ENCODE measurements at places on chromosomes 5 and 9.

GRCh38 chr9:19371942-19372341 is 8.1 kb downstream of the RPS6 start:
- DNase-seq = no peak

DNA sequence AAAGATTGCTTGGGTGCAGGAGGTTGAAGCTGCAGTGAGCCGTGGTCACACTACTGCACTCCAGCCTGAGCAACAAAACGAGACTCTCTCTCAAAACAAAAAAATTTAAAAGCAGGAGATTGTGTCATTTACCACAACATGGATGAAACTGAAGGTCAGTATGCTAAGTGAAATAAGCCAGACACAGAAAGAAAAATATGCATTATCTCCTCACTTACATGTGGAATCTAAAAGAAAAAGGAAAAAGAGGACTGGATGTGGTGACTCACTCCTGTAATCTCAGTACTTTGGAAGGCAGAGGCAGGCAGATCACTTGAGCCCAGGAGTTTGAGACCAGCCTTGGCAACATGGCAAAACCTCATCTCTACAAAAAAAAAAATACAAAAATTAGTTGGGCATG is 146.8 kb upstream of the DAPK1 start:
- DNase-seq = no peak

DNA sequence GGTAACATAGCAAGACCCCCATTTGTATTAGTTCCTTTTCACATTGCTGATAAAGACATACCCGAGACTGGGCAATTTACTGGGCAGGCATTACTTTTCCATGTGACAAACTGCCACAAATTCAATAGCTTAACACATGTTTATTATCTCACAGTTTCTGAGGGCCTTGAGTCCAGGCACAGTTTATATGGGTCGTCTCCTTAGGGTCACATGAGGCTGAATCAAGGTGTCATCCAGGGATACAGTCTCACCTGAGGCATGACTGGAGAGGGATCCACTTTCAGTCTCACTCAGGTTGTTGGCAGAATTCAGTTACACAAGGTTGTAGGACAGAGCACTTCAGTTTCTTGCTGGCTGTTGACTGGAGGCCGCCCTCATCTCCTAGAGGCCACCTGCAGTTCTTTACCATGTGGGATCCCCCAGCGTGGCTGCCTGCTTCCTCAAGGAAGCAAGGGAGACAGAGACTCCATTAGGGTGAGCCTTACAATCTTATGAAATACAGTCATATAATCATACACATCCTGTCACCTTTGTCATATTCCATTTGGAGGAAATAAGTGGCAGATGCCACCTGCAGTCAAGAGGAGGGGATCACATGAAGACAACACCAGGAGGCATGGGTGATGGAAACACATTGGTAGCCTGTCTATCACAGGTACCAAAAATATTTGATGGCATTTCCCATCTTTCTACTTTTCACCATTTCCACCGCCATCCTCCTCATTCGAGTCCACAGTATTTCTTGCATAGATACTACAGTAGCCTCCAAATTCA is 15.1 kb upstream of the ERAP1 start:
- no peak for DNase-seq

- no peak for DNase-seq
Measured at GRCh38 chr9:130286781-130287428, 21.3 kb downstream of the HMCN2 start.

DNA sequence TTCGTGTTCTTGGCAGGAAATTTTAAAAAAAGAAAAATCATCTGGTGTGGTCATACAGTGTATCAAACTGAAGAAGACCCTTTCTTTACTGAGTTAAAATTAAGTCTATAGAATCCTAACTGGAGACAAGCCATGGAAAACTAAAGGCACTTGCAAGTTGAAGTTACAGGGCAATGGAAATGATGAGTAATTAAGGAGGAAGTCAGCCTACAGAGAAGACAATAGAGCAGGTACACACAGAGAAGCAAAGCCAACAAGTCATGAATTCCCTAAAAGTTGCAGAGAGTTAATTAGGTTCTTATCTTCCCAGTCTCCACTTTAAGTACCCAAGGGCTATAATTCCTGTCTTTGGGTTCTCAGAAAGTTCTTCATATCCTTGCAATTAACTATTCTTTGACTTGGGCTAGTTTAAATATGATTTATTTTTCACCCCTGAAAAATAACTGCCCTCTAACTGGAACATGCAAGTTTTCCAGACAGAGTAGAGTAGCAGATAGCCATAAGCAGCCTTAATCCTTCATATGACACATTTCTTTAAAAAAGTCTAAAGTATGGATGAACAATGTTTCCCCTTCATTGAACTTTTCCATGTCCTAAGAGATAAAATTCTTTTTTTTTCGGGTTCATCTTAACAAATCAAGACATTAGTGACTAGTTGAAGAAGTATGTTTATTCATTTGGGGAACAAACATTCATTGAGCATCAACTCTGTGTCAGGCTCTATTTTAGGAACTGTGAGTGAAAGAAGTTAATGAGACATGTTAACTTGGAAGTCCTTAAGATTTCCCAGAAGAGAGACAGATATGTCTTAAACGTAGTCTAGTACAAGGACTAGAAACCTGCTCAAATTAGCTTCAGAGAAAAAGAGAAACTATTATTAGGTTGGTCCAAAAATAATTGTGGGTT is 5.2 kb upstream of the ITGA2 start:
- no peak for DNase-seq

DNA sequence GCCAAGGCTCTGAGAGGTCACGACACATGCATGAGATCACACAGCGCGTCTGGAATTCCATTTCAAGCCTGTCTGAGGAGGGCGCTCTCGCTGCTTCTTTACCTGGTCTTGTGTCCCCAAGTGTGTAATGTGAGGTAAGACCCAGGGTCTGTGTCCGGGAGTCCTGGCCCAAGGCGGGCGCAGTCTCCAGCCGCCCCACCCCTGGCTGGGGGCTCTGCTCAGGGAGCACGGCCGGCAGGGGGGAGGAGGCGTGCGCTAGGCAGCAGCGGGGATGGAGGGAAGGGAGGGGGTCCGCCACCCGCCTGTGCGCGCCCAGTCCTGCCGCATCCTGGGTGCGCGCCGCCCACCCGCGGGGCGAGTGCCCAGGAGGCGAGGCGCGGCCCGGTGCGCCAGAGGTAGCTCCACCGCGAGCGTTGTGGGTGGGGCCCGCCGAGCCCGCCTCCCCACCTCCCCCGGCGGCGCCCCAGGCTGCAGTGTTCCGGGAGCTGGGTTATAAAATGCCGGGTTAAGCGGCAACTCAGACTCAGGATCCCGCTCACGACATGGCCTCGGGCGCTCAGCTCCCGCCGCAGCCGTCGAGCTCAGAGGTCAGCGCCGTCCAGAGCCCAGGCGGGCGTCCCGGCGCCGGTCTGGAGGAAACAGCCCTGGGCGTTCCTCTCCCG is at the start of gene CCNI2:
TSS of gene CCNI2 (plus strand) at position 473 of the 662 bp plus-strand sequence. CDS start at position 543, 70 bp downstream.
- no peak for DNase-seq

DNA sequence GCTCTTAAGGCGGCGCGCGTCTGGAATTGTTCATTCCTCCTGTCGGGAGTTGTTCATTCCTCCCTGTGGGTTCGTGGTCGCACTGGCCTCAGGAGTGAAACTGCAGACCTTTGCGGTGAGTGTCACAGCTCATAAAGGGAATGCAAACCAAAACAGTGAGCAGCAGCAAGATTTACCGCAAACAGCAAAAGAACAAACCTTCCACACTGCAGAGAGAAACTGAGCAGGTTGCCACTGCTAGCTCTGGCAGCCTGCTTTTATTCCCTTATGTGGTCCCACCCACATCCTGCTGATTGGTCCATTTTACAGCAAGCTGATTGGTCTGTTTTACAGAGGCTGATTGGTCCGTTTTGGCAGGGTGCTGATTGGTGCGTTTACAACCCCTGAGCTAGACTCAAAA is 1365.3 kb upstream of the WWC1 start:
- no peak for DNase-seq

DNA sequence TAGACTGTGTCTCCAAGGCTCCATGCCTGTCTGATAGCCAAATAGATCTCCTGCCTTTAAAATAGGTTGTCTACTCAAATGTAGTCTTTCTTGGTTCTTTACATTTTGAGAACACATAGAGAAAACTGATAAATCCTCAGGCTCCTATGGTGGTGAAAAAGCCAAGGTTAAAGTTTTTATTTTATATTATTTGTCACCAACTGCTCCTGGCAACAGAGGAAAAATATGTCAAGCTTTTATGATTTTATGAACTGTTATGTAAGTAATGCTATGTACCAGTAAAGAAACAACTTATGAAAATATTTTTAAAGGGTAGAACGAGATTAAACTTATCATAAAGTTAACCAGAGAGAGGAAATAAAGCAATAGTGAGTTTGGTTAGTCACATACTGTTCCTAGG is 222.8 kb downstream of the NR2F1-AS1 start:
- no peak for DNase-seq

DNA sequence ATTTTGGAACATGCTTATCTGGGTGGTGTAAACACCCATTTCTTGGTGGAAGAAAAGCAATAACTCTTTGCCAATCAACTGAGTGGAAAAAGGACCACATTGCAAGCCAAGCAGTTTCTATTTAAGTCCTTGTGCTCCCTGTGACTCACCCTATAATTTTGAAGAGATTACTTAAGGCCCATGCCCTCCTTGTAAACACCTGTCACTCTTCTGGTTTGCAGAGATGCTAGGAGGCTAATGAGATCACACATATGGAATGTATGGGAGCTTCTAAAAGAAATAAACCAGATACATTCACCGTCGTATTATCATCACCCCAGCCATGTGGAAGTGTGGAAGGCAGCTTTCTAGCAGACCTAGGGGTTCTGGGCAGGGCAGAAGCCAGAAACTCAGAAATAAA is 337.1 kb downstream of the GADD45G start:
- DNase-seq = no peak

DNA sequence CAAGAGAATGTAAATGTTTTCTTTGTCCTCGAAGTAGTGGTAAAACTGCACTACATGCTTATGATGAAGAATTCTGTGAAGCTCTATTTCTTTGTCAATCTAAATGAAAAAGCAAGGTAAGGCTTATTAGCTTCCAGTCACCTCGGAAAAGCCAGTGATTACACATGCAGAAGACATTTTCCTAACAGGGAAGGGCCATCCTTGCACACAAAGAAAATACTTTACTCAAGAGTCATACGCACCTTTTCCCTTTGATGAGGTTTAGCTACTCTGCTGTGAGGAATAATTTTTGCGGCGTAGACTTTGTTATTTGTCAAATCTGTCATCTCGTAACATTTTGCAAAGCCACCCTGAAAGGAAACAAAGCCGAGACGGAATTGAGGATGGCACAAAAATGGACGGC is 1.1 kb downstream of the PLK2 start:
- DNase-seq = no peak

DNA sequence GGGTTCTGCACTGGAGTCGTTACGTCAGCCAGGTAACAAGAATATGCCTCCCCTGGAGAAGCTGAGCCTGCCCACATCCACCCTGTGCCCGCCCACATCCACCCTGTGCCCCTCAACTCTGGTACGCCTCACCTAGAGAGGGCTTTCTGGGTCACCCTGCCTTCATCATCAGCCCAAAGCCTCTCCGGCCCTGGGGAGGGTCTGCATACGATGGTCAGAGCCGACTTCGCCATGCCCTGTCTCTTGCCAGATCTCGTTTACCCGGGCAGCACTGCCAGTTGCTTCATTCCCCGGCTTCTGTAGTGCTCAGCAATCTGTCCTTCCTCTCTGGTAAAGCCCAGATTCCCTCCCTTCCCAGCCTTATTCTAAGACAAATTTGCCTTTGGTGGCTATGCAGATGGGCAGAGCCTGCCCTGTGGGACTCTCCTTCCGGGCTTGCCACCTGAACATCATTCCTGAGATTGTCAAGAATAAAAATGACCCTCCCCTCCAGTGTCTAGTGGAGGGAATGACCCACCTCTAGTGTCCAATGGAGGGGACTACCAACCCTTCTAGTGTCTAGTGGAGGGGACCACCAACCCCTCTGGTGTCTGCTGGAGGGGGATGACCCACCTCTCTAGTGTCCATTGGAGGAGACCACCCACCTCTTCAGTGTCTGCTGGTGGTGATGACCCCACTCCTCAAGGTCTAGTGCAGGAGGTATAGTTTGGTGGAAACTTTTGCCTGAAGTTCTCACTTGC is 3.4 kb downstream of the PLEKHG4B start:
- DNase-seq = no peak

DNA sequence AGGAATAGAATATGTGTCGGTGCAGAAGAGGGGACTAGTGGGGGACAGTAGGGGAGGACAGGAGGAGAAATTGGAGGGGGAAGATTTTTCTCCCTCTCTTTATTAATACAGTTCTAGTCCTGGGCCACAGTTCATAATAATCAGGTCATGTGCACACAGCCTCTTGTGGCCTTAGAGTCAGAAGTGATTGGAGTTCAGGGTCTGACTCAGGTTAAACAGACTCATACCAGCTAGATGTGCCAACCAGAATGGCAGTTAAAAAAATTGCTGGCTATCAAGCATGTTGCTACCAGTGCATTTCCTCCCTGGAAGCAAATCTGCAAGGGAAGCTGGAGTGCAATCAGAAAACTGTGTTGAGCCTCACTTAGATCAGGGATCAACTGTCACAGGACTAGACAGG is 132.7 kb upstream of the MAP1B start:
- no peak for DNase-seq

DNA sequence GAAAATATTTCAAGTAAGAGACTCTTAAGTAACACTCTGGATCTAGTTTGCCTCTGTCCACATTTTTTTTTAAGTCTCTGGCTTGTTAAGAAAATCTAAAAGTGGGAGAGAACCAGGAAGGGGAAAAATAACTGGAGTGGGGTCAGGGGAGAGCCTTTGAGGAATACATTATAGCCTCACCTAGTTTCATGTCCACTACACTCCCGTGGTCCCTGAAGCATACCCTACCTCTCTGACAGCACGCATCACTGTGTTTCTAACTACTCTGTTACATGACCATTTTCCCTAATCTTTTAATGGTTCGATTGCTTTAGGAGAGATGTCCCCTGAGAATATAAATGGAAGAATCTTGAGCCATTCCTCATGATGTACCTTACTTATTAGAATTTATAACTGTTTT is 318.3 kb downstream of the TMEM167A start:
- DNase-seq = no peak

GRCh38 chr5:54049963-54050362 is 260.4 kb downstream of the ARL15 start:
- DNase-seq = no peak

DNA sequence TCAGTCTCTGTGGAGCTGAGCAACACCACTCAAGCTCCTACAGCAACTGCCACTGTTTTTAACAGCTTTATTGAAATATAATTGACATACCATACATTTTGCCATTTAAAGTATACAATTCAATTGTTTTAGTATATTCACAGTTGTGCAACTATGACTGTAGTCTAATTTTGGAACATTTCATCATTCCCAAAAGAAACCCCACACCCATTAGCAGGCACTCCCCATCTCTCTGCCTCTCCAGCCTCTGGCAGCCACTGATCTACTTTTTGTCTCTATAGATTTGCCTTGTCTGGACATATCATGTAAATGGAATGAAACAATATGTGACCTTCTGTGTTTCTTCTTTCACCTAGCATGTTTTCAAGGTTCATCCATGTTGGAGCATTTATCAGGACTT is 43.5 kb downstream of the RUSC2 start:
- no peak for DNase-seq

- no peak for DNase-seq
Measured at GRCh38 chr9:20930836-20931235, 100.6 kb downstream of the HACD4 start.
